ENCODE measurements at places on chromosomes 16 and 17. TPM values are rescaled to one million over a fixed set of nuclear protein-coding genes. Genes with fewer than 3 reads are reported as not detected.

The RHBDL3 gene
- not detected for total RNA-seq

The BAHCC1 gene
- total RNA-seq: 1.5 TPM

The SMTNL2 gene
- total RNA-seq: not detected

The MYH1 gene
- total RNA-seq: not detected

The AXIN2 gene
- total RNA-seq: not detected

The PRR15L gene
- 3.8 TPM for total RNA-seq

The BRD7 gene
- 37.7 TPM for total RNA-seq

The IGFALS gene
- total RNA-seq: not detected

The SLC6A4 gene
- not detected for total RNA-seq

The NIP7 gene
- 37.1 TPM for total RNA-seq

The GIT1 gene
- total RNA-seq: 23.9 TPM

The KRT25 gene
- not detected for total RNA-seq

The SPIRE2 gene
- total RNA-seq: 2.4 TPM

The TCAP gene
- total RNA-seq: 0.21 TPM

The PABPN1L gene
- total RNA-seq: not detected

The KCNH4 gene
- not detected for total RNA-seq

The ITGB3 gene
- 97.1 TPM for total RNA-seq

The SLC16A11 gene
- 0.43 TPM for total RNA-seq

The KRT9 gene
- total RNA-seq: not detected

The TEX19 gene
- not detected for total RNA-seq

The ABCC11 gene
- 0.43 TPM for total RNA-seq

The TMEM100 gene
- total RNA-seq: not detected

The NME4 gene
- total RNA-seq: 50.5 TPM

The CFAP97D1 gene
- not detected for total RNA-seq

The PYDC1 gene
- not detected for total RNA-seq

The B3GNT9 gene
- total RNA-seq: 15.8 TPM

The BHLHA9 gene
- not detected for total RNA-seq

The FOXL1 gene
- total RNA-seq: 0.72 TPM

The CORO7 gene
- 7.2 TPM for total RNA-seq

The ABCA8 gene
- total RNA-seq: 0.21 TPM

The RPAIN gene
- total RNA-seq: 47.1 TPM

The CCL17 gene
- total RNA-seq: not detected

The ZFHX3 gene
- 3.1 TPM for total RNA-seq

The DPEP2 gene
- total RNA-seq: not detected

The DNAH17 gene
- under 0.01 TPM for total RNA-seq

The NLE1 gene
- 46.7 TPM for total RNA-seq

The GAS7 gene
- 0.48 TPM for total RNA-seq

The C1QTNF8 gene
- not detected for total RNA-seq

The TBX2 gene
- total RNA-seq: 0.72 TPM

The SNX20 gene
- not detected for total RNA-seq

The HNF1B gene
- total RNA-seq: not detected

The HOXB6 gene
- 0.21 TPM for total RNA-seq

The OR1E2 gene
- total RNA-seq: not detected

The NR1D1 gene
- 0.72 TPM for total RNA-seq

The GP2 gene
- total RNA-seq: not detected

Measured in tracheal epithelial cell (primary cell).